ENCODE measurements at places on chromosomes 11 and 22. TPM values are rescaled to one million over a fixed set of nuclear protein-coding genes. Genes with fewer than 3 reads are reported as not detected.

The TUB gene
- total RNA-seq, result 15.2 TPM

The SCGB1C1 gene
- not detected for total RNA-seq

The TEAD1 gene
- 75.5 TPM for total RNA-seq

The GLYAT gene
- total RNA-seq, result not detected

The NXPE4 gene
- not detected for total RNA-seq

The TMEM126A gene
- total RNA-seq, result 48.1 TPM

The SREBF2 gene
- 39.5 TPM for total RNA-seq

The MS4A3 gene
- not detected for total RNA-seq

The OR56A4 gene
- total RNA-seq, result not detected

The CDC42EP1 gene
- 7.0 TPM for total RNA-seq

The PNPLA5 gene
- not detected for total RNA-seq

The SLC22A6 gene
- total RNA-seq, result not detected

The C11orf42 gene
- total RNA-seq, result not detected

The ZNF280A gene
- total RNA-seq, result not detected

The FAM83F gene
- 0.09 TPM for total RNA-seq

The SCN4B gene
- 0.14 TPM for total RNA-seq

The TMPRSS6 gene
- not detected for total RNA-seq

The GP1BB gene
- total RNA-seq, result 1.00 TPM

The CASP1 gene
- 29.3 TPM for total RNA-seq

The C11orf91 gene
- not detected for total RNA-seq

The CRACR2B gene
- 0.65 TPM for total RNA-seq

The NCR3LG1 gene
- total RNA-seq, result 5.0 TPM

The RSF1 gene
- 41.8 TPM for total RNA-seq

The NRIP3 gene
- total RNA-seq, result 8.0 TPM

The FAU gene
- total RNA-seq, result 542 TPM

The YPEL4 gene
- total RNA-seq, result 1.4 TPM

The LRRC74B gene
- not detected for total RNA-seq

The PC gene
- total RNA-seq, result 33.3 TPM

The ART5 gene
- not detected for total RNA-seq

The TRIM49D1 gene
- total RNA-seq, result not detected

The VEGFB gene
- 24.4 TPM for total RNA-seq

The RASGRP2 gene
- 0.71 TPM for total RNA-seq

The DRD2 gene
- total RNA-seq, result not detected

The HTR3B gene
- not detected for total RNA-seq
